ENCODE measurements at places on chromosomes 13 and 19. TPM values are rescaled to one million over a fixed set of nuclear protein-coding genes. Genes with fewer than 3 reads are reported as not detected.

C1QTNF9 gene
- polyA plus RNA-seq, result not detected

- DNase-seq, result peak; percentile 87
These were observed 386.6 kb downstream of the KCNRG start for GRCh38 chr13:50401721-50402465.

- DNase-seq, result no peak
These were observed 6.0 kb upstream of the HIPK4 start for GRCh38 chr19:40395956-40396355.

DNA sequence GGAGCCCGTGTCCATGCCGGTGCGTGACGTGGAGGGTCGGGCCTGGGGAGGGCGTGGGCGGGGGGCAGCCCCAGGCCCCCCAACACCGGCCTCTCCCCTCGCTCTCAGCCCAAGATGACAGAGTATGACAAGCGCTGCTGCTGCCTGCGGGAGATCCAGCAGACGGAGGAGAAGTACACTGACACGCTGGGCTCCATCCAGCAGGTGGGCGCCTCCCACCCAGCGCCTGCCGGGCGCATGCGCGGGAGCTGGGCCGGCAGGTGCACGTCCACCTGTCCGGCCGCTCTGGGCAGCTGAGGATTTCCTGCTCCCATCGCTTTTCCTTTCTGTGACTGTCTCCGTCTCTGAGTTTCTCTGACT lies 49.8 kb downstream of the VAV1 start:
- DNase-seq, result no peak

GRCh38 chr13:76516586-76516985 lies 369.6 kb downstream of the KCTD12 start:
- no peak for DNase-seq

Data from fibroblast of lung (primary cell).